Activated T-cell treated with anti-CD3 and anti-CD28 coated beads for 1 hour (primary cell): ENCODE measurements at places on chromosomes 2 and 18.

- no peak for DNase-seq
These were observed 2153.2 kb upstream of the PIK3C3 start for GRCh38 chr18:39801848-39802247.

DNA sequence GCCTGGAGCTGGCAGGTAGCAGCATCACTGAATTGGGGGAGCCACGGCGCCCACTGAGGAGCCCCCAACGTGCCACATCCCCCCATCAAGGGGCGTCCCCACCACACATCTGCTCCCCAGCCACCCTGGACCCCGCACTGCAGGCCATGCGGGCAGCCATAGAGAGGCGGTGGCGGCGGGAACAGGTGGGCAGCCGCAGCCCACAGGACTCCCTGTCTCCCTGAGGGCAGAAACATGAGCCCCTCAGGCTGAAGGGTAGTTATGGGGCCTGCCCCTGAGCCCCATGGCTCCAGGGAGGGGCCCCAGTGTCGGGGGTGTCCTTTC is 26.6 kb downstream of the CROCC2 start:
- no peak for DNase-seq

GRCh38 chr2:112692918-112693317 is 27.9 kb upstream of the NT5DC4 start:
- DNase-seq = no peak

GRCh38 chr2:60707750-60708371 is 48.2 kb upstream of the PAPOLG start:
- DNase-seq = no peak

- DNase-seq = no peak
These were observed 492.1 kb upstream of the CNTNAP5 start for GRCh38 chr2:123532994-123533393.

- no peak for DNase-seq
These were observed 235.6 kb downstream of the ICOS start for GRCh38 chr2:204172145-204172600.

- DNase-seq = no peak
These were observed 11.5 kb downstream of the LRRTM1 start for GRCh38 chr2:80293039-80293438.

DNA sequence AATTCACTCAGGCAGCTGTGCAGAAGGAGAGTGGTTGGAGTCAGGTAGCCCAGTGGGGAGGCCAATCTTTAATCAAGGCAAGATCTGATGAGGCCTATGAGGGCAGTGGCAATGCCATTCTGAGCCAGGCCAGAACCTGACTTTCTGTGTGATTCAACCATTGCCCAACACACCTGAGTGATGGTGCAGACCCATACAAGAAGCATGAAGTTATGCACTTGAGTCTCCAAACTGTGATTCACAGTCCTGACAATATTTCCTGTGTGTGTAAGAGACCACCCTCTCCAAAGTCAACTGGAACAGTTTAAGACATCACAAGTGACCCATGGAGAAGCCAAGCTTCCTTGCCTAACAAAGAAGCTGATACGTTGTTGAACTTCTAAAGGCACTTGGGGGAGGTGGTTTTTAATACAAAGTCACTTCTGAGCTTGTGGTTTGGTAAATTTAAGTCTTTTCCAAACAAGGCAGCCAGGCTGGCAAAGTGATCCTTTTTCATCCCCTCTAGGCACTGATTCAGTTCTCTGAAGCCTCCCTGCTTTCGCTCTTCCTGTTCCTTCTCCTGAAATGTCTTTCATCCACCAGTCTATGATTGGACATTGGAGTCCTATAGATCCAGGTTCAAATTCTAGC is 49.0 kb downstream of the VSNL1 start:
- no peak for DNase-seq

DNA sequence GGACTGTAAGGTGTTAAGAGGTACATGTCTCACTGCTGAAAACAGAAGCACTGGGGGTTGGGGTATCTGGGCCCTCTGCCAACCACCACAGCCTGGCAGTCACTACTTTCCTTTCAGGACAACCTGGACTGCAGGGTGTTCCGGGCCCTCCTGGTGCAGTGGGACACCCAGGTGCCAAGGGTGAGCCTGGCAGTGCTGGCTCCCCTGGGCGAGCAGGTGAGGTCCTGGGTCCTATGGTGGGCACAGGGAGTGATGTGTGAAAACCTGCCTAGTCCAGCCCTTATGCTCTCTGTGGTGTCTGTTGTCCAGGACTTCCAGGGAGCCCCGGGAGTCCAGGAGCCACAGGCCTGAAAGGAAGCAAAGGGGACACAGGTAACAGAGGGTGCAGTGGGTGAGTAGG is 40.0 kb downstream of the MARCO start:
- DNase-seq = no peak

- no peak for DNase-seq
These were observed 45.7 kb downstream of the C2orf42 start for GRCh38 chr2:70145144-70145490.

- DNase-seq = no peak
These were observed 31.1 kb downstream of the TMEM178A start for GRCh38 chr2:39696838-39697237.

DNA sequence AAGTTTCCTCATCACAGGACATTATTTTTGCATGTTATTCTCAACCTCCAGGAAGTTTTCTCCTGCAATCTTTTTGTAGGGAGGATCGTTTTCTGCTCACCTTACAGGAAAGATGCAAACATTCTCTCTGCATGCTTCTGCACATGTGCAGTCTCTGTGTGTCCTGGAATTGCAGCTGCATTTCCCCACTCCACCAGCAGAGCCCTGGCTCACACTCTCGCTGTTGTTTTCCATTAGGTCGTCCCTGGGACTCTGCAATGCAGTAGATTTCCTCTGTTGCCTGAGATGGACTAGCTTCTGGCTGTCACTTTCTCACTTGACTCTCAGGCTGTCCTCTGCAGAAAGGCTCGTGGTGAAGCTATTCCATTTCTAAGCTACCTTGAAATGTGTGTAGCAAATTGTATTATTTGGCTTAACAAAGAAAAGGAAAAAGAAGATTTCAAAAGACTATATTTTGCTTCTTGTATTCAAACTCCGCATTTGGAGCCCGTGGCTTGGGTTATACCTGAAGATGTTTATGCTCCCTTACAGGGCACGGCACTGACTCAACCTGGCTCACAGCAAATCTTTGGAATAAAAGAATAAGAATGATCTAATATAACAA is 346.7 kb downstream of the RAD51AP2 start:
- no peak for DNase-seq

DNA sequence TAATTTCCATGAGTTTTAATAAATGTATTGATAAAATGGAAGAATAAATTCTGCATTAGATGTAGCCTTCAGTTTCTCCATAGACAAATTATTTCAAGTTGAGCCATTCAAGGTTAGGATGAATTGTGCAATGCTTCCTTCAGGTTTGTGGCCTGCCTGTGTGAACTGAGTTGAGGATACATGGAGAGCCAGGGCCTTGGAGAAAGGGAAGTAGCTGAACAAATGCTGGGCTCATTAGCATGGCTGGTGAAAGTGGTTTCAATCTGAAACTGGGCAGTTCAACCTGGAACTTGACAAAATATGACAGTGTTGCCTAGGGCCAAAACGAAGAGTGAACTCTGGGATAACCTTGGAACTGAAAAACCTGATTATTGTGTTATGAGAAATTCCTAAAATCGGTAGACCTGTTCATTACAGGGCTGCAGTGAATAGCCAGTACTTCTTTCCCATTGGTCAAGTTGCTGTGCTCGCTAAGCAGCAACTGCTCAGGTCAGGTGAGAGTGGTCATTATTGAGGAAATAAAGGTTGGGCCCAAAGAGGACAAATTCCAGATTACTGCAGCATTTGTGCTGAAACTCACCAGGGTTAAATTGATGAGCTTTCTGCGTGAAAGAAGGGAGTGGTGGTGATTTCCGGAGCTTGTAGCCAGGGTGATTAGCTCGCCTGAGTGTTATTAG is 12.7 kb downstream of the INPP1 start:
- no peak for DNase-seq

- no peak for DNase-seq
These were observed 62.5 kb downstream of the SLC4A3 start for GRCh38 chr2:219689676-219690628.

DNA sequence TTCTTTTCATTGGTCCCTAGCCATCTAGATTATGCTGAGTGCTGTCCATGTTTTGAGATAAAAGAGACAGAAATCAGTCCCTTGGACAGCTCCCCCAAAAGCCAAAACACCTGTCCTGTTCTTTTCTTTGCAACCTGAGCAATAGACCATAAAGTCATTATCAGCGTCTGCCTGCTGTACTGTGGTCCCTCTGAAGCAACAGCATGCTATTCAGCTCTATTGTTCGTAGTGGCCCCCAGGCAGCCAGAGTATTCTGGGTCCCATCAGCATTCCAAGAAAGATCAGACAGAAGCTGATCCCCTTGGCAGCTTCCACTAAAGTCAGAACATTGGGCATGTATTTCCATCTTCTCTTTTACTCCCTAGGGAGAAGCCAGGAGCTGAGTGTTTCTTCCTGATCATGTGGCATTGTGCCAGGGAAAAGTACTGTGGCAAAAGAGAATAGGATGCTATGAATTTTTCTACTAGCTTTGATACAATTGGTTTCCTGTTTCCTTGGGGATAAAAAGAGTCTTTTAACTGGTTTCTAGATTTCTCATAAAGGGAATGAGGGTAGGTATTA is 33.6 kb upstream of the ZSWIM2 start:
- no peak for DNase-seq

DNA sequence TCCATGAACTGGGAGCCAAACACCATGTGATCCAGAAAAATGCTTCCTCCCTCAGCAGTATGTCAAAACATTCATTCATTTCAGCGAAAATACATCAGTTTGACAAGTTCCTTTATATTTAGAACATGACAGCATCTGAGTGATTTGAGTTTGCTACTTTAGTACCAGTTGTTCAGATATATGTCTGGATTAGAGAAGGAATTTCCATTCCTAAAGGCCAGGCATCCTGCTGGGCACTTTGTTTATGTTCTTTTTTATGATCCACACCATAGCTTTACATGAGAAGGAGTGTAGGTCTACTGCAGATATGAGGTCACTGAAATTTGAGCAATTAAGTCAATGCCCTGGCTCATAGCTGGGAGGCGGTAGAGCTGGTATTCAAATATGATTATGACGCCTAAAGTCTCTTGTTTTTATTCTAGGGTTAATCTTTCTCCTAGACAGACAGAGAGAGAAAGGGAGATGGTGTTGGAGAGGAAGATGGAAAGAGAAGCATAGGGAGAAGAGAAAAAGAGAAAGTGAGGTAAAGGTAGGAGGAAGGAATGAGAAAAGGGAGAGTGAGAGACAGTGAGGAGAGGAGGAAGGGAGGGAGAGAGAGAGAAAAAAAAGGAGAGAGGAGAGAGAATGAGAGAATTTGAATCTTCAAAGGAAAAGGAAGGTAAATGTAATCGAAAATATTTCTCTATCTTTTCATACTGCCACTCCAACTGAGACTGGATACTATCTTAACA is 839.5 kb upstream of the FANCL start:
- no peak for DNase-seq

DNA sequence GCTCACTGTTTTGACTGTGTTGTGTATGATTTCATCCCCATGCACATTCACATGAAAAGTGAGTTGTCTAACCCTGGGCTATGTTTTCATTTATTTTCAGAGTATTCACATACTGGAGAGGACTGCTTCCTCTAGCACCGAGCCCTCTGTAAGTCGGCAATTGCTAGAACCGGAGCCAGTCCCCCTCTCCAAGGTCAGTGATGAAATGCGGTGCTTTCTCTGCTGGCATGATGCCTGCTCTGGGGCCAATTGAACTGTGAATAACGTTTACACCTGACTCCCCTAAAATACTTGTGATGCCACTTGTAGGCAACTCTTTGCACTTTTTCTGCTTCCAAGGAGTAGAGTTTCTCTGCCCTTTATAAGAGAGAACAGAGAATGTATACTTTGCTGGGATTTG is 126.9 kb downstream of the PRKRA start:
- no peak for DNase-seq

GRCh38 chr2:206859330-206859739 is 80.0 kb upstream of the CPO start:
- DNase-seq = no peak

- no peak for DNase-seq
These were observed 162.3 kb downstream of the LAMA3 start for GRCh38 chr18:23851470-23852002.

GRCh38 chr18:70293166-70293565 is 4.3 kb downstream of the SOCS6 start:
- DNase-seq = no peak

- DNase-seq = no peak
These were observed 19.4 kb upstream of the ACVR1 start for GRCh38 chr2:157895531-157895930.

DNA sequence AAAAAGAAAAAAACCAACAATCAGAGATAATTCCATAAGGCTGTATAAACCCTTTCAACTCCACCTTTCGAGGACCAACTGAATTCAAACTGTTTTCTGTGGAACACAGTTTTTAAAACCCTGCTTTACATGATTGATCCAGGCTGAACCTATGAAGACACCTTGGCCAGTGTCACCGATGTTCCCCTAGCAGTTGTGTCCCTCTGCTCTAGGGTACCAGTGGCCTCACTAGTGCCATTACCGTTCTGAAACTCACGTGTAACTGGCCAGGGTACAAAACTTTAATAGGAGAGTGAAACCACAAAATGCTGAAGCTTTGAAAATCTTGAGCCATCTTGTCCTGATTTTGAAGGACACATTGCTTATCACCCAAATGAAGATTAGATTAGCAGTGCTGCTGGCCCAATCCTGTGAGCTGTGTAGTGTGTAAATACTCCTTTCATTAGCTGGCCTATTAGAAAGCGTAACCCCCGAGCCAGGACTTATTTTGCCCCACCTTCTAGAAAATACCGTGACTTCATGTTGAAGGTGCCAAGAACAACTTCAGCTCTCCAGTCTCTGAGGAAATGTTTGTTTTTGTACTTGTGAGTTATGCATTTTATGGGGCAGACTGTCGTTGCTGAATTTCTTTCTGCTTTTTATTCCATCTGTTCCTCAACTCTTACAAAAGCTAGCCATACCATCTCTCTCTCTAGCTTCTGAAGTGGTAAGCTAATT is 147.8 kb upstream of the MAP3K20 start:
- no peak for DNase-seq

GRCh38 chr2:210461401-210461800 is 15.2 kb downstream of the LANCL1 start:
- DNase-seq = no peak

- no peak for DNase-seq
These were observed 3.6 kb upstream of the NCL start for GRCh38 chr2:231467613-231468530.

DNA sequence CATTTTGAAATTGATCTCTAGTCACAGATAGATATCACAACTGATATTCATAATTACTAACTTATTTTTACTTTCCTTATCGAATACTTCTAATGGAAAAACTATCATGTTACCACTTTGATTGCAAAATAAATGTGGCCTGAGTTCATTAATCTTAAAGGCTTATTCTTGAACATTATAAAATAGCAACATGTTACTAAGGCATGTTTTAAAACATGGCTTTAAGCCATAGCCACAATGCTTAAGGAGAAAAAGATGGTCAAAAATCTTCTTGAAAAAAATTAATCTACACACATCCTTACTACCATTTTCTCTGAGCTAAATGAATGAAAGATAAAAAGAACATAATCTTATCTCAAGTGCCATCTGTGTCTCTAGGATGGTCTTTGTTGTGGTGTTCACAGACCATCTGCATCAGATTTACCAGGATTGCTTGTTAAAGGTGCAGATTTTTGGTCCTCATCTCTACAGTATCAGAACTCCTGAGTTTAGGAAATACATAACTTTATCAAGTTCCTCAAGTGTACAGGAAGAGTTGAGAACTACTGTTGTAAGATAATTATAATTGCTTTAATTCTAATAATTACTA is 15.3 kb downstream of the MTX2 start:
- DNase-seq = no peak

- DNase-seq = no peak
These were observed 23.8 kb upstream of the HNRNPLL start for GRCh38 chr2:38626326-38627035.

- no peak for DNase-seq
These were observed 22.6 kb downstream of the ZNF236 start for GRCh38 chr18:76844742-76845477.

- DNase-seq = no peak
These were observed 32.7 kb upstream of the SPRED2 start for GRCh38 chr2:65465124-65465523.
